ENCODE measurements at places on chromosomes 3 and 15. TPM values are rescaled to one million over a fixed set of nuclear protein-coding genes. Genes with fewer than 3 reads are reported as not detected.

Gene GNAT1
- total RNA-seq: not detected

Gene TOPBP1
- total RNA-seq: 36.3 TPM

Gene NKTR
- 62.2 TPM for total RNA-seq

GRCh38 chr3:53554559-53555067, 60.2 kb downstream of the CACNA1D start:
- no peak overlapping the region for H3K27ac ChIP-seq
- DNase-seq: no peak
- no peak overlapping the region for H3K4me3 ChIP-seq
- H3K36me3 ChIP-seq: no peaks in the 10 kb centered on the region

DNA sequence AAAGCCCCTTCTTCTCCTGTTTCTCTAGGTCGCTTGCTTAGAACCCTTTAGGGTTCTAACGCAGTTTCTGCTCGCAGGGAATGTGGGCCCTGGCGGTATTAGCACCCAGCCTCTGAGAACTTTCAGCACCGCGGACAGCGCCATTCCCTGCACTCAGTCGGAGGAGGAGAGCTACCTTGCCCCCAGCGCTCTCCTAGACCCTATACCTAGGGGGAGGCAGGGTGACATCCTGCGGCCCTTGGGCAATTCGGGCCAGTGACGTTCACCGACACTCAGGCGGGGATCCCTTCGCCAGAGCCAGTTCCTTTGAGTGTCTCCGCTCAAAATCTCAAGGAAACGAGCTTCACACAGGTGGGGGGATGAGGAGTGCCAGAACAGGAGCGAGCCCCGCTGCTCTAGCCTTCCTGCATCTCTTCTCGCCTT, 1.3 kb downstream of the SLC7A14 start:
- no peaks in the 10 kb centered on the region for H3K36me3 ChIP-seq
- H3K27me3 ChIP-seq: peaks cover 25% of the 10 kb centered on the region
- H3K4me1 ChIP-seq: peaks cover 7% of the 10 kb centered on the region
- DNase-seq: peak; percentile 96

Data from H1 (cell line).